Ascending aorta (tissue), 2 donors: ENCODE measurements at places on chromosomes 3 and 15.
A peak's percentile ranks its signal among the peaks of the same experiment; 100 is the strongest.

DNA sequence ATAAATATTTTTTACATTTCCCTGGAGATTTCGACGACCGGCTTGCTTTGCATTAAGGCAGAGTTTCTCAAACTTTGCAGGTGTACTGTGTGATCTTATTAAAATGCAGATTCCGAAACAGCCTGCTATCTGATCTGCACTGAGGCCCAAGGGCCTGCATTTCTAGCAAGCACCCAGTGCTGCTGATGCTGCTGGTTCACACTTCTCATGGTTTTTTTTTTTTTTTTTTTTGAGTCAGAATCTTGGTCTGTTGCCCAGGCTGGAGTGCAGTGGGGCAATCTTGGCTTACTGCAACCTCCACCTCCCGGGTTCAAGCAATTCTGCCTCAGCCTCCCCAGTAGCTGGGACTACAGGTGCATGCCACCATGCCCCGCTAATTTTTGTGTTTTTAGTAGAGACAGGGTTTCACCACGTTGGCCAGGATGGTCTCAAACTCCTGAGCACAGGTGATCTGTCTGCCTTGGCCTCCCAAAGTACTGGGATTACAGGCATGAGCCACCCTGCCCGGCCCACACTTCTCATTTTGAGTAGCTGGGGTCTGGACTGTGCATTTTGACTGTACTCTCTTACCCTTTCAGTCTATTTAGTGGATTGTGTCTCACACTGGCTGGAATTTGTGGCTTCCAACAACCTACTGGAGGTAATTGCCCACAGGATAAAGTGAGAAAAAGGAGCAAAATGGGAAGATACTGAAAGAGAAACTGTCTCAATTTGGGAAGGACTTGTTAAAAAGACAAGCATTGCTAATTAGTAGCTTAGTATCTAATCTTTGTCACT, 94.1 kb downstream of the ITPR1 start:
- DNase-seq, result no peak
- H3K36me3 ChIP-seq, result no peaks in the 10 kb centered on the region
- H3K27ac ChIP-seq, result peak overlapping the region; percentile 67
- H3K4me3 ChIP-seq, result no peak overlapping the region
- H3K27me3 ChIP-seq, result no peaks in the 10 kb centered on the region

DNA sequence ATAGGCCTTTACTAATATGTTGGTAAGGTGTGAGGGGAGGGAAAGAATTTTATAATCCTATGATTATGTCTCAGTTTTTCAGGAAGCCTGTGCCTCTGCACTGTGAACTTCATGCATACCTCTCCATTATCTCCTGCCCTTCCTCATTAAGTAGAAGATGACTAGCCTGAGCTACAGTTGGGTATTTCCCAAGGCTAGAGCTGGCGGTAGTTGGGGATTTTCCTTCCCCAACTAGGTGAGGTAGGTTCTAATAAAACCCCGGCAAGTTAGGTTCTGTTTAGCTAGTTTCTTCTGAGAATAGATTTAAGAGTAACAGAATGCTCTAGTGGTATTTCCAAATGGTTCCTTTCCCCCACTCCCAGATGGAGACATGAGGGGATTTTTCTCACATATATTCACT, 414.5 kb downstream of the GRM7 start:
- H3K36me3 ChIP-seq, result no peaks in the 10 kb centered on the region
- H3K27ac ChIP-seq, result no peak overlapping the region
- no peaks in the 10 kb centered on the region for H3K27me3 ChIP-seq
- H3K4me3 ChIP-seq, result no peak overlapping the region
- no peaks in the 10 kb centered on the region for H3K4me1 ChIP-seq
- no peak for DNase-seq

DNA sequence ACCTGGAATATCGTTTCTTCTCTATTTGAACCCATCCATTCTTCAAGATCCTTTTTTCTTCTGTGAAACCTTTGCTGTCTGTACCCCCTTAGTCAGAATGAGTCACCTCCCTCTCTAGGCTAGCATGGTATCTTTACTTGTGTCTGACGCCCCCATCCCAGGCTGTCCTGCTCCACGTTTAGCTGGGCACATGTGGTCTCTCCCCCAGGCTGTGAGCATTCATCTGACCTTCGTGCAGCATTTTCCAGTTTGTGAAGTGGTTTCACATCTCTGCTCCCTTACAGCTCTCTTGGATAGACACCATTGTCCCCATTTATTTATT, 14.3 kb upstream of the TLE3 start:
- H3K27me3 ChIP-seq, result no peaks in the 10 kb centered on the region
- no peak overlapping the region for H3K4me3 ChIP-seq
- no peaks in the 10 kb centered on the region for H3K36me3 ChIP-seq
- no peak overlapping the region for H3K27ac ChIP-seq
- peaks cover 5% of the 10 kb centered on the region for H3K4me1 ChIP-seq
- no peak for DNase-seq

GRCh38 chr3:111541391-111541790, 606 bp upstream of the CD96 start:
- DNase-seq, result no peak
- no peaks in the 10 kb centered on the region for H3K4me1 ChIP-seq
- H3K36me3 ChIP-seq, result no peaks in the 10 kb centered on the region
- H3K4me3 ChIP-seq, result no peak overlapping the region
- H3K27ac ChIP-seq, result no peak overlapping the region
- H3K27me3 ChIP-seq, result no peaks in the 10 kb centered on the region

DNA sequence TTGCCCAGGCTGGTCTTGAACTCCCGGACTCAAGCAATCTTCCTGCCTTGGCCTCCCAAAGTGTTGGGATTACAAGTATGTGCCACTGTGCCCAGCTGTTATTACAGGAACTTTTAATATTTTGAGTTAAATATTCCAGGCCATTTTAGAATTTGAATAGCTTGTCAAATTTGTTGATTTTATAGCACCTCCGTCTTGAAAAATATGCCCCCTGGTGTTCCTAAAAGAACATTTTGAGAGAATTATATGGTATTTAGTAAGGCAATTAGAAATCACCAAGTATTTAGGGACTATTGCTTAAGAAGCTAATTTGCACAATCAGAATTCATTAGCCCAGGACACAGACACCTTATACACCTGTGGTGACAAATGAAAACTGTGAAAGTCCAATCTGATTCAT, 23.7 kb downstream of the PDE8A start:
- no peak overlapping the region for H3K27ac ChIP-seq
- DNase-seq, result no peak
- H3K4me3 ChIP-seq, result no peak overlapping the region
- peaks cover 43% of the 10 kb centered on the region for H3K4me1 ChIP-seq
- no peaks in the 10 kb centered on the region for H3K27me3 ChIP-seq

- no peak overlapping the region for H3K27ac ChIP-seq
- H3K4me3 ChIP-seq, result no peak overlapping the region
Measured at GRCh38 chr3:35965908-35966307, 326.6 kb downstream of the ARPP21 start.

- H3K4me1 ChIP-seq, result no peaks in the 10 kb centered on the region
- H3K36me3 ChIP-seq, result no peaks in the 10 kb centered on the region
- no peak for DNase-seq
- H3K27me3 ChIP-seq, result no peaks in the 10 kb centered on the region
- H3K27ac ChIP-seq, result no peak overlapping the region
- no peak overlapping the region for H3K4me3 ChIP-seq
Measured at GRCh38 chr15:50137330-50137761, 18.3 kb upstream of the ATP8B4 start.
